HCT116 (cell line): ENCODE measurements at places on chromosomes 4 and X. TPM values are rescaled to one million over a fixed set of nuclear protein-coding genes. Genes with fewer than 3 reads are reported as not detected.

Gene PRSS12
- 13.8 TPM for total RNA-seq

- DNase-seq: no peak
These were observed 133.8 kb downstream of the PALLD start for GRCh38 chr4:168630445-168631187.

GRCh38 chr4:10008609-10009005 is 12.7 kb downstream of the SLC2A9 start:
- DNase-seq: no peak

DNA sequence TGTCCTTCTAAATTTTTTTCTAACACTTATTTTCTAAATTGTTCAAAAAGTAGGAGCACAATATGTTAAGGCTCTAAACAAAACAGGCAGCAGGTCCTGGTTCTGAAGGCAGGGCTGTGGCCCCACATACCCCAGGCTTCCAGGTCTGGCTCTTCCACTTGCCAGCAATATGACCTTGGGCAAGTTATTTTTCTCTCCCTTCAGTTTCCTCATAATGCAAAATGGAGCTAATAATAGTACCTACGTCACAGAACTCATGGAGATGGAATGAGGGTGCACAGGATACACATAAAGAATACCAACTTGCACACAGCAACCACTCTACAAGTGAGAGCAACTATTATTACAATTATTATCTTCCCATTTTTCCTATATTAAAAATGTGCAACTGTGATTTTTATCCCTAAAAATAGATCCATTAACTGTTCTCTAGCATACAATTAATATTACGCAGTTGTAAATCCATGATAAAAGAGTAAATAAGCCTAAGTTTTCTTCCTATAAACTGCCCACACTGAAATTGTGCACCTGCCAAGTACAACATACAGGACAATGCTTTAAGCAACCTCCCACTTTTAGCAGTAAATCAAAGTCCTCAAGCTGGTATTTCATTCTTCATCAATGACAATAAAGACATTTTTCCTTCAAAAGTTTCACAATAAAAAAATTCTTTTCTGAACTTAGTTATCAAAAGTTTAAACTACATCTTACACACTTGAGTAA is 27.0 kb downstream of the OTUD4 start:
- DNase-seq: no peak

DNA sequence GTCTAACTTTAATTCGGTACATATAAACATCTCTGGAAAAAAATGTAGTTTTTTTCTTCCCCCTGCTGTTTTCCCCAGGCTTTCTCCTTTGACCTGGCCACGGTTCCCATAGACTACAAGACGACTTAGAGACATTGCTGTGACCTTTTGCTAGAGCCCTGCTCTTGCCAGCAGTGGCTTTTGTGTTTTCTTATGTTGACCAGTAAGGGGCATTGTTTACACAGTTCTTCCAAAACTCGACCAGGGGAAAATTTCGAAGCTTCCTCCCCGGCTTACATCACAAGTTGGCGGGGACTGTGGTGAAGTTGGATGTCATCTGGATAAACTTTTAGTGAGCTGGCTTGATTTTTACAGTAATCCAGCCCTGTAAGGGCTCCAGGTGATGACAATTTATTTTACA is 9.3 kb downstream of the CCDC160 start:
- no peak for DNase-seq

Gene FRMD7
- total RNA-seq: not detected
